ENCODE measurements at places on chromosomes 13 and 19.

- DNase-seq: no peak
Observed at GRCh38 chr13:23844132-23844531, 45.1 kb downstream of the MIPEP start.

- no peak for DNase-seq
Observed at GRCh38 chr13:102856557-102856956, 10.7 kb downstream of the ERCC5 start.

- DNase-seq: no peak
Observed at GRCh38 chr13:55255236-55255635, 1885.5 kb upstream of the PRR20A start.

DNA sequence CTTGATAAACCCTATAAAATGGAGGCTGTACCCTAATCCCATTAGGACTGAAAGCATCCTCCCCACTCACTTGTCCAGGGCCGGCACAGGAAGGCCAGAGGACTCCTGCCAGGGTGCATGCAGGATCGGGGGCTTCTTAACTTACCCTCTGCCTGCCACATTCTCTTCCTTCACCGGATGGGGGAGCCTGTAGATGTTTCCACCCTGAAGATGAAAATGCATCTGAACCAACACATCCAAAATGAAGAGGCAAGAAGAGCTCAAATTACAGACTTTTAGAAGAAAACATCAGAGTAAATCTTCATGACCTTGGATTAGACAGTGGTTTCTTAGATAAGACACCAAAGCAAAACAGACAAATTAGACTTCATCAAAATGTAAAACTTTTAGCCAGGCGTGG lies 25.9 kb upstream of the NAPA start:
- no peak for DNase-seq

GRCh38 chr13:36819739-36820090 lies 693 bp downstream of the RFXAP start:
- no peak for DNase-seq

GRCh38 chr13:26326562-26326961 lies 72.6 kb downstream of the CDK8 start:
- no peak for DNase-seq

DNA sequence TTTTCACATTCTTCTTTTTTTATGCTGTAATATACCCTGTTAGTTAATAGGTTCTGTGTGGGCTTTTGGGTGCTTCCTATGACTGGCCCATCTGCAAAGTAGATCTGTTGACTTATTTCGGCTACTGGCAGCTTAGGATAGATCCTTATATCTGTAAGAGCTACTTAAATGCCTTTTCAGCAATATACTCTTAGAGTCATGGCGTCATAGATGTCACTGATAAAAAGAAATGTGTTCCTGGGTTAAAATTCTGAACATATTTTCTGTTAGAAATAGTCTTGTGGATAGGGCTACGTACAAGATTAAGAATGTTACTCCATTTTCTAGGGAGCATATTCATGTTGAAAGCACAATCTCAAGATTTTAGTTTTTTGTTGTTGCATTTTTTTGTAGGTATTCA lies 4.7 kb downstream of the AKAP11 start:
- DNase-seq: no peak

- peak; percentile 71 for DNase-seq
Observed at GRCh38 chr13:26929971-26930730, 169.6 kb upstream of the GPR12 start.

- no peak for DNase-seq
Observed at GRCh38 chr19:35783469-35784434, 8.4 kb downstream of the ARHGAP33 start.

DNA sequence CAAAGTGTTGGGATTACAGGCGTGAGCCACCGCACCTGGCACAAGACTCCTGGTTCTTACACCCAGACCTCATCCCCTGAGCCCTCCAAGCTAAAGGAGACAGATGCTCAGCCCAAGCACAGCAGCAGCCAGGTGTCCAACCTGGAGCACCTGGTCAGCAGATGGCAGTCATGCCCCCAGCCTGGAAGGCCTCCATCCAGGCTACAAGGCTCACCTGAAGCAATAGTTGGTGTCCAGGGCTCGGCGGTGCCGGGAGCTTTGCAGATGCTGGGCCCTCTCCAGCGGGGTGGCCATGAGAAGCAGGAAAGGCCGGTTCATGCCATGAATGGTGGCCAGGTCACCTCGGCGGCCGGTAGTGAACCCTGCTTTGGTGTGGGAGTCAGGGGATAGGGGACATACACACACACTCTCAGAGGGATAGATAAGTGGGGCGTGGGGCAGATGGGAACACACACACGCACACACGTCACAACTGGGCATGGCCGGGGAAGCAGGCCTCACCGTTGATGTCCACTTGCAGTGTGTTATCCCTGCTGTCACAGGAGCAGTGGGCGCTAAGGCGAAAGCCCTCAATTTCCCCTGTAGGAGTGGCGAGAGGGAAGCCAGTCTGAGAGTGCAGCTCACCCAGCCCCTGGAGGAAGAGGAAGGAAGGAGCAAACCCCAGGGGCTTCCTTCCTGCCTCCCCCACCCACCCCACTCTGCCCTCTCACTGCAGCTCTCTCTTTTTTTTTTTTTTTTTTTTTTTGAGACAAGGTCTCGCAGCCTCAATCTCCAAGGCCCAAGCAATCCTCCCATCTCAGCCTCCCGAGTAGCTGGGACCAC lies 11.8 kb downstream of the TGFB1 start:
- no peak for DNase-seq

GRCh38 chr13:51879133-51879532 lies 17.4 kb downstream of the CCDC70 start:
- DNase-seq: no peak

- no peak for DNase-seq
Observed at GRCh38 chr19:30378701-30379100, 6.5 kb downstream of the ZNF536 start.

GRCh38 chr13:100680131-100680530 lies 5.5 kb upstream of the TMTC4 start:
- no peak for DNase-seq

DNA sequence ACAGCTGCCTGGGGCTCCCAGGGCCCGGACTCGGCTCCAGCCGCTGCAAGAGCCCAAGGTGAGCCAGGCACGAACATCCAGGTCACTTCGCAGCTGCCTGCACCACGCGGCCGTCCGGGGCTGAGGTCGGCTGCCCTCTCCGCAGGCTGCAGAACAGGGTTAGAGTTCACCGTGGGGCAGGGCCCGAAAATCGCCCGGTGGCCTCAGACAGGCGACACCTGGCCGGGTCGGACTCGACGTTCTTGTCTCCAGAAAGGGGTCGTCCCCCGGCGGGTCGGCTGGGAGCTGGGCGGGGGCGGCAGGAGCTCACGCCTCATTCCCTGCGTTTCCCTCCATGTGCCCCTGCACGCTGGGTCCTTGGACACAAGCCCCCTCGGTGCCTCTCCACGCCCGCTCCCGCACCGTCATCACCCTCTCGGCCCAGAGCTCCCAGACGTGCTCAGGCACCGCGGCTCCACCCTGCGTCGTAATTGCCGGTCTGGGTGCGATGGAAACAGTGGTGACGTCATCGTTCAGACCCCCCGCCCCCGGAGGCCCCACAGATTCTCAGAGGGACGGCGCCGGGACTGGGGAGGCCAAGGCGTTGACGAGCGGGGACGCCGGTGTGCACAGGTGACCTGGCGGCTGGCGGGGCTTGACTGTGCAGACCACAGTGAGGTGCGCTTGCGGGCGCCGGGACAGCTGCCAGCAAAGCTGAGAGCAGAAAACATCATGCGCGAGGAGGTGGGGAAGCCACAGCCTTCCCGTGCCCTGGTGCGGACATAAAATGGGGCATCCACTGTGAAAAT lies 4.0 kb upstream of the GRIN3B start:
- peak; percentile 52 for DNase-seq

DNA sequence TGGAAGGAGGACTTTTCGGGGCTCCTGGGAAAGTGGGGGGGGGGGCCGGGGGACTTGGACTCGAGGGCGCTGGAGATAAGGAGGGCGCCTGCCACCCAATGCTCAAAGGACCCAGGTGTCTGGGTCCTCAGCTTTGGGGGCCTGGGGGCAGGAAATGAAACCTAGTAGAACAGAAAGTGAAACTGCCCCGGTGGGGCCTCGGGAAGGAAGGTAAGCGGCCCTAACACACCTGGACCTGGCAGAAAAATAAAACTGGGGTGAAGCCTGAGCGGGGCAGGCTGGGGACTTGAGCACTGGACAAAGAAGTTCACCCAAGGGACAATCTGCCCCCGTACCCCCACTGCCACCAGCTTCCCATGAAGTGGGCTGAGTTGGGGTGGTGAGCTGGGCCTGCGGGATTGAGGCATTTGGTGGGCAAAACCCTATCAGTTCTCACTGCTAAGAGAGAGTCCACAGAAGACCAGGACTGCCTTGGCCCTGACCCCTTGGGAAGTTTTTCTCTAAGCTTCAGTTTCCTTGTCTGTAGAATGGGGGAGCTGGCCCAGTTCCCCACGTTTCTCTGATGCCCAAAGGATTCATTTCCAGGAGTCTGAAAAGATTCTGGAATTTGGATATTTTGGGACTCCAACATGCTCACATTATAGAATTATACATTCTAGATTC lies 2.3 kb downstream of the PRKD2 start:
- peak; percentile 60 for DNase-seq

- no peak for DNase-seq
Observed at GRCh38 chr19:39310558-39311311, 9.9 kb downstream of the LRFN1 start.

- no peak for DNase-seq
Observed at GRCh38 chr13:113196970-113197737, 11.3 kb downstream of the PCID2 start.

- no peak for DNase-seq
Observed at GRCh38 chr19:42023121-42023942, 29.3 kb upstream of the ATP1A3 start.

DNA sequence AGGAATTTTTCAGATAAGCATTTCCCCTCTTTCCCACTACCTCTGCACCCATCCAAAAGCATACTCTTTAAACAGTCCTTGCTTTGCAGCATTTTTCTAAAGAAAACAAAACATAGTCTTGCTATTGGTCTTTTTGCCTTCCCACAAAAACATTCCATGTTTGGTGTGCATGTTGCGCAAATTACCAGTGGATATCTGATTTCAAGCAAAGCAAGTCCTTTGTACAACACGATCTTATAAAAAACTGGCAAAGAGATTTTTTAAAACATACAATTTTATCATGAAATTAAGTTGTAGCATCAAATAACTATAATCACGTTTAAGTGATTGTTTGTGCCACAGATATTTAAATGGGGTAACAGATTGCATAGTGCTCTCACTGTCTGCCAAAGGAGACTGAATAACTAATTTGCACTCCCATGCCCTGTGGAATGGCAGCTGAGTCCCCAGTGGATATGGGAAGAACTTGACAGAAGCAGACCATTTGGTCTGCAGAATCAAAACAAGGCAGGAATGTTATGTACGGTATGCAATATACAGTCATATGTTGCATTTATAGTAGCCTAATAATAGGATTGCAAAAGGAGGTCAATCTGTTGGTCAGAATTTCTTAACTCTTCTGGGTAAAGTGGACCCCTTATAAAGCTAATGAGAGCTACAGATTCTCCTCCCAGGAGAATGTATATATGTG lies 285.7 kb downstream of the TBC1D4 start:
- no peak for DNase-seq

DNA sequence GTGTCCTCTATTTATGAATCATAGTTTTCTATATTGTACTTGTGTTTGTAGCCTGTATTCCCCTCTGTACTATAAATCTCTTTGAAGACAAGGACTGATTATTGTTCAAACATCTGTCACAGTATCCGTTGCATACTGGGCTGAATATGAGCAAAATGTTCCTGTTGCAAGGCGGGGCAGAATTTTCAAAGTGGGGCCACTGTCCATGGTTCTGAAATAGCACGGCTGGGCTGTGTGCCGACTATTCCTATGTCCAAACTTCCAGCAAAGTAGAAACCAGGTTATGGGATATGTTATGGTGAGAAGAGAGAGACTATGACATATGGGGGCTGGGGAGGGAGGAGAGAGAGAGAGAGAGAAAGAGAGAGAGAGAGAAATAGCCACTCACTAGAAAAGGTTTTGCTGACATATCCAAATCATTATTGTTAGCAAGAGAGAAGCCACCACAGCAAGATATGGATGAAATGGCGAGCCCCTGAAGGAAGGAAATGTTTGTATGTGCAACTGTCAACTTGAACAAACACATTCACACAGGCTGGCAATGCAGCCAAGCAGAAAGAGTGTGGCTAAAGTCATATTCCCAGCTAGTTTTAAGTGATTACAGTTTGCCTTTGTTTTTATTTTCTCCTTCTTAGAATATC lies 107.0 kb upstream of the GPR12 start:
- no peak for DNase-seq

DNA sequence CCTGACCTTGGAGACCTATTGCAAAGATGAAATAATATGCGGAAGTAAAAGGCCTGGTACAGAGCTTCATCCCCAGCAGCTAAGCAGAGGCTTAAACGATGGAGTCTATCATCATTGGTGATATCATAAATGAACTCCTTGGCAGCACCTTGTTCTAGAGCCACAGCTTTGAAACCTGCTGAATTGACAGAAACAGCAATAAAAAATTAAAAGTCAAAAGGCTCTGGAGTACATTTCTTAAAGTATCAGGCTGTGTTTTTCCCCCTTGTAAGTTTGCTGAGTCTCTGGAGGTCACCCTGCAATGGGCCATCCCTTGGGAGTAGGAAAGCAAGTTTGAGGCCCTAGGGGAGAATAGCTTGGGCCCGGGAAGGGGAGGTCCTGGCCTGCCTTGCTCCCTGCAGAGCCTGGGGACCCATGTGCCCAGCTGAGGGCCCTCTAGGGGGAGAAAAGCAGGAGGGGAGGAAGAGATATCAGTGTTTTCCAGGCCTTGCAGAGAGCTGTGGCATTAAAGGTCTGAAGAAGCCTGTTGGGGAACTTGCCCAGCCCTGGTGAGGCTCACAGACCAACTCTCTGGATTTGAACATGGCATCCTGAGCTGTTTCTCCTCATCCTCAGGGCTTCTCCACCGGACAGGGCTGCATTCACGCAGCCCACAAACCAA lies 416.1 kb downstream of the ZNF536 start:
- DNase-seq: no peak

- no peak for DNase-seq
Observed at GRCh38 chr19:2266183-2266993, 10.2 kb upstream of the JSRP1 start.

- DNase-seq: no peak
Observed at GRCh38 chr19:28883241-28883693, 329.7 kb downstream of the UQCRFS1 start.

DNA sequence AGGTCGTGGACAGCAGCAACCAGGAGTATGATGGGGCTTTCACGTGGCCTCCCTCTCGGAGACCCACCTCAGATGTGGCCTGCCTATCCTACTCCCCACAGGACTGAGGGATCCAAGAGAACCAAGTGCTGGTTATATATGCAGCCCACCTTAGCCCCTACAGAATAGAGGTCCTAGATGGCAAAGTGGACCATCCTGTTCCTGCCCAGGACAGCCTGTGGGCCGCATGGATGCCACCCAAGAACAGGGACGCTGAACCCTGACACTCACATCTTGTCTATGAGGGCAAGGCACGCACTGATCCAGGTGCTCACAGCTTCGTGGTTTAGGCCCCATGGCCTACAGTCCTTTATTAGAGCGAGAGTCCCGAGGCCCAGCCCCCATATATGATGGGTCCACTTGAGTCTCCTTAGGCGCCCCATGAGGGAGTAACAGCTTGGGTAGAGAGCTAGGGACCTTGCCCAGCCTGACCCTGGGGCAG lies 1.5 kb upstream of the SLC27A5 start:
- no peak for DNase-seq
